ENCODE measurements at places on chromosomes 6 and 20. TPM values are rescaled to one million over a fixed set of nuclear protein-coding genes. Genes with fewer than 3 reads are reported as not detected.

GRCh38 chr20:23565503-23566045 lies 2.7 kb downstream of the CST9L start:
- peaks cover 33% of the 10 kb centered on the region for H3K27me3 ChIP-seq
- no peaks in the 10 kb centered on the region for H3K4me1 ChIP-seq
- no peak for DNase-seq
- H3K27ac ChIP-seq = no peak overlapping the region

GRCh38 chr6:135880066-135880972 lies 28.8 kb downstream of the PDE7B start:
- H3K36me3 ChIP-seq = no peaks in the 10 kb centered on the region
- DNase-seq = peak; percentile 60
- H3K4me3 ChIP-seq = peak overlapping the region; percentile 26

The CLPSL1 gene
- not detected for total RNA-seq

The RNF182 gene
- 24.7 TPM for total RNA-seq

DNA sequence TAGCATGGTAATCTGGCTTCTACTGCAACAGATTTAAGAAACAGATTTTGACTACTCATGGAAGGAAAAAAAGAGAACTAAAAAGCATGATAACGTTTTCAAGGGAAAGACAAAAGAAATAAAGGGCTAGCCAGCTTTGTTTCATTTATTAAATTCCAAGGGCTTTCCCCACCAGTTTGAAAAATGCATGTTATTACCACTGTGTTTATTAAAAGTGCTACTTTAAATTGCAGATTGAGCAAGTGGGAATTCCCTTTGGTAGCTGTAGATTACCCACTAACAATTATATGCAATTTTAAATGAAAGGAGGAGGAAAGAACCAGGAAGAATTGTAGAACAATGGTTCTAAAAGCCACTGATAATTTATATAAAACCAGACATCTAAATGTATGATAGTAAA lies 40.6 kb upstream of the NHSL1 start:
- H3K4me1 ChIP-seq = peaks cover 3% of the 10 kb centered on the region
- no peak for DNase-seq
- no peak overlapping the region for H3K4me3 ChIP-seq

- H3K4me1 ChIP-seq = no peaks in the 10 kb centered on the region
- H3K4me3 ChIP-seq = no peak overlapping the region
- H3K36me3 ChIP-seq = no peaks in the 10 kb centered on the region
- H3K27me3 ChIP-seq = 0 out of 2 replicates have a peak, but pooled peaks cover 12% of the 10 kb centered on the region
- no peak overlapping the region for H3K27ac ChIP-seq
- DNase-seq = no peak
Measured at GRCh38 chr6:168728056-168728455, 287.1 kb downstream of the SMOC2 start.

The KHDRBS2 gene
- total RNA-seq = not detected

GRCh38 chr6:5102267-5102970 lies 17.3 kb downstream of the PPP1R3G start:
- no peak for DNase-seq
- no peak overlapping the region for H3K4me3 ChIP-seq
- H3K27ac ChIP-seq = no peak overlapping the region

GRCh38 chr6:8446391-8446790 lies 11.0 kb upstream of the SLC35B3 start:
- no peaks in the 10 kb centered on the region for H3K27me3 ChIP-seq
- no peaks in the 10 kb centered on the region for H3K36me3 ChIP-seq
- DNase-seq = no peak
- H3K4me1 ChIP-seq = no peaks in the 10 kb centered on the region
- no peak overlapping the region for H3K27ac ChIP-seq
- H3K4me3 ChIP-seq = no peak overlapping the region

All from PC-3 (cell line).